ENCODE measurements at places on chromosomes 7 and 10. TPM values are rescaled to one million over a fixed set of nuclear protein-coding genes. Genes with fewer than 3 reads are reported as not detected.

Gene RNF133
- not detected for polyA plus RNA-seq

Gene KIAA1549
- polyA plus RNA-seq = not detected

DNA sequence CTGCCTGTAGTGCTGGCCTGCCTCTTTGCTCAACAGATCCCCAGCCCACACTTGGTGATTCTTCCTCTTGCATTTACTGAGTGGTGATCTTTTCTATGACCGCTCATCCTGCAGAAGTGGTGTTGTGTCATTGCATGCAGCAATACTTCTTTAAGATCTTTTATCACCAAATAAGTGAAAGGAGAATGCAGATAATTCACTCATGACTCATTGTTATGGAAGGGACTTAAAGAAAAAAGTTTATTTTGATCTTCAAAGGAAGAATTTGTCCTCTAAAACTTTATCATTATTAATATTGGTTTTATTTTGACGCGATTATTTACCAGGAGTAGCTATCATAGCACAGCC is 489.1 kb upstream of the CELF2 start:
- no peak overlapping the region for H3K27ac ChIP-seq
- H3K36me3 ChIP-seq = no peaks in the 10 kb centered on the region
- H3K27me3 ChIP-seq = peaks cover 10% of the 10 kb centered on the region
- no peak overlapping the region for H3K4me3 ChIP-seq
- no peaks in the 10 kb centered on the region for H3K4me1 ChIP-seq

DNA sequence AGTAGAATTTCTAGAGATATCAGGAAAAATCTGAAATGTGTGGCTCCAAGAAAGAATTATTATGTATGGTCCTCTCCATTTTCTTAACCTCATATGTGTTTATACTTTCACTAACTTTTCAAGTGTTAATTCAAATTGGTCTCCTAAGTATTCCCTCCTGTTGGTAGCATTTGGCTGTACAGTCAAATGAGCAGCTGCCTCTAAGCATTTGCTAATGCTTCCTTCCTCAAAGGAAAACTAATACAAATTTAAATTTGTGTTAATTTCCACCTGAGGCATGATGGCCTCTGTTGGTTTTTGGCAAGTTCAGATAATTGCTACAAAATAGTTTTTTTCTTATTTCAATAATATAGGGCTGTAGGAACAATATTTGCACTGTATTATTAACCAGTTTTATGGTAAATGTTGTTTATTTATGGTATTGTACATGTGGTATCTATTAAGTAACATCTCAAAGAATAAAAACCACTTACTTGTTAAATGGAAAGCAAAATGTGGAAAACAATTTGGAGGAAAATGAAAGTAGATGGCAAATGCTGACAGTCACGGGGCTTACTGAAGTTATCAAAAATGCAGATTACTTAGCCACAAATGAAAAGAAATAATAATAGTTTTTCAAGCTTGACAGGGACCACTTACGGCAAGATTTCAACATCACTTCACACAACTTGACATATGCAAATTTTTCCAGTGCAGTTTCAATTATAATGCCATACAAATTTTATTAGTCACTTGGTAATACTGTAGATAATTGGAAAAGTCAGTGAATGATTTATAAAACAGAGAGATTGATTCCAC is 299.3 kb upstream of the MEOX2 start:
- DNase-seq = no peak
- H3K4me3 ChIP-seq = no peak overlapping the region
- no peaks in the 10 kb centered on the region for H3K27me3 ChIP-seq
- no peak overlapping the region for H3K27ac ChIP-seq

GRCh38 chr7:25408012-25408687 is 179.9 kb upstream of the NPVF start:
- H3K4me3 ChIP-seq = no peak overlapping the region
- no peaks in the 10 kb centered on the region for H3K4me1 ChIP-seq
- H3K27me3 ChIP-seq = peaks cover 15% of the 10 kb centered on the region
- DNase-seq = no peak

DNA sequence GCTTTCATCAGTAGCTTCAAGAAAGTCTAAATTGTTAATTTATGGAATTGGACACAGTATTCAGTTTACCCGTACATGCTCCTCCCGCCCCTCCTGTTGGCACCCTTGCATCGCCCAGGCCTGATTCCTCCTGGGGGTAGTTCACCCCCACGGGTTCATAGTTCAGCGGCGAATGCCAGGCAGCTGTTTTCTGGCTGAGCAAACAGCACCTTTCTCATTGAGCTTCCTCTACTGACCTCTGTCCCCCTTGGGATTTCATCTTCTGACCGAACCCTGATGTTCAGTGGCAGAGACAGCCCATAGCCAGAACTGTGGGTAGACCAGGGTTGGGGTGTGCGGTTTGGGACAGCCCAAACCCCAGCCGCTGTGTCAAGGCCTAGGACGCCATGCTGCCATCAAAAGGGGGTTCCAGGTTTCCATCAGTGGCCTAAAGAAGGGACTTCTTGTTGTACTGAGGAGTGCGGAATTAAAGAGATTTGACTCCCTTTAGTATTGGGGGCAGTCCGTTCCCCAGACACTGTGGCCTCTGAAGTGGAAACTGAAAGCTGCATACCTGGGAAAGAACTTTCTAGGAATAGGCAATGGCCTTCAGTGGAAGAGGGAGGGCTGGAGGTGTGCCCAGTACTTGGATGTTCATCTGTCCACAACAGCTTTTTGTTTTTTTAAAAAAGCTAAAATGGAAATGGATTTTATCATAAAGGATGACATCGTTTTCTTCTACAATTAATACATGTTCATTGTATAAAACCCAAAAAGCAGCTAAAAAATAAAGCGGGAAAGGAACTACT is 19.0 kb downstream of the MDH2 start:
- peaks cover 2% of the 10 kb centered on the region for H3K4me1 ChIP-seq
- no peak for DNase-seq
- H3K27ac ChIP-seq = no peak overlapping the region

- H3K4me3 ChIP-seq = no peak overlapping the region
- DNase-seq = no peak
- peaks cover 1% of the 10 kb centered on the region for H3K4me1 ChIP-seq
- H3K36me3 ChIP-seq = peaks cover 64% of the 10 kb centered on the region
- no peaks in the 10 kb centered on the region for H3K27me3 ChIP-seq
- peak overlapping the region; percentile 55 for H3K27ac ChIP-seq
These were observed 58.0 kb downstream of the PDSS1 start for GRCh38 chr10:26755443-26755903.

Measured in naive thymus-derived CD8-positive, alpha-beta T cell (primary cell).